Hair follicular keratinocyte (primary cell): ENCODE measurements at places on chromosomes 7 and 10. TPM values are rescaled to one million over a fixed set of nuclear protein-coding genes. Genes with fewer than 3 reads are reported as not detected.

Gene SLC26A5
- not detected in 2 replicates for total RNA-seq

Gene BAG3
- total RNA-seq = 58.0 and 72.6 TPM in 2 replicates

Gene RBP4
- not detected in 2 replicates for total RNA-seq

Gene NME8
- not detected in 2 replicates for total RNA-seq

Gene OPN1SW
- not detected in 2 replicates for total RNA-seq

Gene AGAP5
- 1.2 and 3.2 TPM in 2 replicates for total RNA-seq

Gene PROSER2
- 64.3 and 75.9 TPM in 2 replicates for total RNA-seq

Gene LIPF
- total RNA-seq = not detected in 2 replicates

Gene SLC26A3
- total RNA-seq = not detected in 2 replicates

Gene CTAGE8
- total RNA-seq = 3.4 and 3.7 TPM in 2 replicates

Gene GNGT1
- total RNA-seq = not detected in 2 replicates

Gene BCAP29
- 114 and 132 TPM in 2 replicates for total RNA-seq

Gene PHF14
- 15.9 and 29.4 TPM in 2 replicates for total RNA-seq

Gene POU6F2
- total RNA-seq = not detected in 2 replicates

Gene MBL2
- not detected in 2 replicates for total RNA-seq

Gene SPDYE1
- total RNA-seq = not detected in 2 replicates

Gene RBP3
- not detected in 2 replicates for total RNA-seq
